ENCODE measurements at places on chromosomes 6 and 20.

DNA sequence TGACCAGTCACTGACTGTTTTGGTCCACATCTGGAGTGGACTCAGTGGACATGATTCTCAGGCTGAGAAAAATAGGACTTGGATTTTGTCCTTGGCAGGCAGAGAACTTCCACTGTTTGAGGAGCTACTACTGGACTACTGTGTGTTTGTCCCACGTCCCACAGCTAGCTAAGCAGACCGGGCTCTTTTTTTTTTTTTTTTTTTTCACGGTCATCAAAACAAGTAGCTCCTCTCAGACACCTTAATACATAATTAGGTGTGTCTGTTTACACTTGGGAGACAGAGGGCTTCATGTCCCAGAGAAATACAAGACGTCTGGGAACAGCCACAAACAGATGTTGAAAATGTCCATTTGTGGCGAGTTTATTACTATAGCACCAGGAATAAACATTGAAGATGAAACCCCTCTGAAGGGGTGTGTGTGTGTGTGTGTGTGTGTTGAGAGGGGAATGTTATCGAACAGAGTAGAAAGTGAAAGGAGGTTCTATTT is 155.0 kb upstream of the SUPT3H start:
- no peak for DNase-seq

DNA sequence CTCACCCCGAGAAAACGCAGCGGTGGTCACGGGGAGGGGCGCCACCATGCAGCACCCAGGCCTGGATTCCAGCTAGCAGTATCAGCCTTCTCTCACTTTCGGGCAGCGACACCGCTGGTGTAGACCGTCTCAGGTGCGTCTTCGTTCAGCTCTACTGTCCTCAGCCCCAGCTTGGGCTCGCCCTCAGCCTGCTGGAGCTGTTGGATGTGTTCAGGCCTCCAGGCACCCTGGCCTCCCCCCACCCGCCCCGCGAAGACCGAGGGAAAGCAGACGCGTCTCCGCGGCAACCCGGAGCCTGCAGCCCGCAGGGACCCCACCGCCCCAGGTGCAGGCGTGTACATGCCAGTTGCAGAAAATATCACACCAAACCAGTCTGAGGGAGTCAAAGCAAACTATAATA is 60.8 kb upstream of the CARMIL1 start:
- DNase-seq, result no peak

DNA sequence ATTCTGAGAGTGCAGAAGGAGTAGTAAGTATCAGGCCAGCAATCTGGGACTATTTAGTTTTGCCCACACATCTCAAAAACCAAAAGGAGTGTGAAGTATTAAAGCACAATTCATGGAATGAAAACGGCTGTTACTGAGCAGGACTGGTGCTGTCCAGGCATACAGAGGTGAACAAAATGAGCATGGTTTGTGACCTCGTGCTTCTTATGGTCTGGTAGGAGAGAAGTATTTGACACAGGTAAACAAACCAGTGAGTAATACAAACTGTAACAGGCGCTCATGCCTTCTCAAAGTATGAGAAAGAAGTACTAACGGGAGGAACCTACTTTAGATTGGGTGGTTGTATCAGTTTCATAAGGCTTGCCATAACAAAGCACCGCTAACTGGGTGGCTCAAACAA is 17.5 kb upstream of the NRN1 start:
- DNase-seq, result no peak

- DNase-seq, result no peak
These were observed 8.7 kb upstream of the TRIM39 start for GRCh38 chr6:30317913-30318589.

DNA sequence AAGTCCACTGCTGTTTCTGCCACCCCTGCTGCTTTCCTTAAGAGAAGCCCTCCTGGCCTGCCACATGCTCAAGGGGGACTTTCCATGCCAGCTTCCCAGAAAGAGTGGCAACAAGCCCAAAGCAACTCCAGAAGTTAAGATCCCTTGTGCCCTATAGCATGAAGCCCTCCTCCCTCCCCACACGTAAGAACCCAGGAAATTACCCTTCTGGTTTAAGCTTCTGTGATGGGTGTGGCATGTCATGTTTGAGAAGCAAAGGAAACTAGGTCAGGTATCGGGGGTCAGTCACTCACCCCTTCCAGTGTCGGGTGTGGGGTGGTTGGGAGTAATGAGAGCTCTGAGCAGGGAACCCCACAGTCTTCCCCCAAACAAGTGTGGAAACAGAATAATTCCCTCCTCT is 196.1 kb downstream of the LRFN2 start:
- no peak for DNase-seq

- no peak for DNase-seq
These were observed 64.0 kb downstream of the CTCFL start for GRCh38 chr20:57460781-57461465.

DNA sequence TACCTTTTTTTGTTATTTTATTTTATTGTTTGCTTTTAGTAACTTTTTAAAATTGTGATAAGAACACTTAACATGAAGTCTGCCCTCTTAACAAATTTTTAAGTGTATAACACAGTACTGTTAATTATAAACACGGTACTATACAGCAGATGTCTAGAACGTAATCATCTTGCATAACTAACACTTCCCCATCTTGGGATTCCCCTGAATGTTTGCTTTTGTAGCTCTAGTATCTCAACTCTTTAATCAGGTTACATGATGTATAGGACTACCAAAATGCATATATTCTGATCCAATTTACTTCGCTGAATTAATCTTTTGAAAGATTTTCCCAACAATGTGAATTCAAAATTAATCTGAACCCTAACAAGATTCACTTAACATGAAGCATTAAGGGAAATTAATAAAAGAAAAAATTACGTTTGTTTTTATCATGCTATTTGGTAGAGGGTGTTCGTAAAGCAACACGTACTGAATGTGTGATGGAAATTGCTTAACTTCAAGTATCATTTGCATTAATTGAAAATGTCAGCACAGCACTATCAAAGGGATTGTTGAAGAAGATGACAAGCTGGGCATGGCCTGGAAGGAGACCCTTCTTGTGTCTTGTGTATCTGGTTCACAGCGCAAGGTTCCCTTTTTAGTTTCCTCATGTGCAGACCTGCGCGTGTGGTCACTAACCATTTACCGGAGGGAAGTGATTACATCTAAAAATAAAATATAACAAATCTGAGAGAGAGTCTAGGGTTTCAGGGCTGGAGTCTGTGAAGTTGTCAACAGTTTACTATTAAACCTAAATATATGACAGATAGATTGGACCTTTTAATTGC is 15.2 kb downstream of the COL19A1 start:
- no peak for DNase-seq
